ENCODE measurements at places on chromosomes 12 and 14. TPM values are rescaled to one million over a fixed set of nuclear protein-coding genes. Genes with fewer than 3 reads are reported as not detected.

Gene AMHR2
- 39.0 TPM for total RNA-seq

Gene DIO3
- total RNA-seq, result 2.4 TPM

Gene SLCO1C1
- total RNA-seq, result 1.1 TPM

Gene GDF3
- not detected for total RNA-seq

Gene CFAP54
- total RNA-seq, result 14.4 TPM

Gene HELB
- 5.9 TPM for total RNA-seq

Gene RGS6
- 16.0 TPM for total RNA-seq

Gene KRT6C
- 0.16 TPM for total RNA-seq

Gene SRGAP1
- total RNA-seq, result 47.2 TPM

Gene IL22
- not detected for total RNA-seq

Measured in testis (tissue), 5 donors.